D721Med (cell line): ENCODE measurements at places on chromosomes 6 and 20.

DNA sequence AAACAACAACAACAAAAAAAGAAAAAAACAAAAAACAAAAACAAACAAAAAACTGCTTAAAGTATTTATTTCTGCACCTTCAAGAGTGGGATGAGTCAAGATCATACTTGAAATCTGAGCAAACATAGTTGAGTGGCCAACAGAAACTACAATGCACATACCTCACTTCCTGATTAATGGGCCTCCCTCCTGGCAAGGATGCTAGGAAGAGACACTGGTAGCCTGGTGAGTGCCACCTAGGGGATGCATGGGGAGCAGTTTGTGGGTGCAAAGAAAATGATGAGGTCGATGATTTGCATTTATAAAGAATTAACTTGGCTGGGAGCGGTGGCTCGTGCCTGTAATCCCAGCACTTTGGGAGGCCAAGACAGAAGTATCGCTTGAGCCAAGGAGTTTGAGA is 808.1 kb downstream of the MAFB start:
- DNase-seq = no peak

DNA sequence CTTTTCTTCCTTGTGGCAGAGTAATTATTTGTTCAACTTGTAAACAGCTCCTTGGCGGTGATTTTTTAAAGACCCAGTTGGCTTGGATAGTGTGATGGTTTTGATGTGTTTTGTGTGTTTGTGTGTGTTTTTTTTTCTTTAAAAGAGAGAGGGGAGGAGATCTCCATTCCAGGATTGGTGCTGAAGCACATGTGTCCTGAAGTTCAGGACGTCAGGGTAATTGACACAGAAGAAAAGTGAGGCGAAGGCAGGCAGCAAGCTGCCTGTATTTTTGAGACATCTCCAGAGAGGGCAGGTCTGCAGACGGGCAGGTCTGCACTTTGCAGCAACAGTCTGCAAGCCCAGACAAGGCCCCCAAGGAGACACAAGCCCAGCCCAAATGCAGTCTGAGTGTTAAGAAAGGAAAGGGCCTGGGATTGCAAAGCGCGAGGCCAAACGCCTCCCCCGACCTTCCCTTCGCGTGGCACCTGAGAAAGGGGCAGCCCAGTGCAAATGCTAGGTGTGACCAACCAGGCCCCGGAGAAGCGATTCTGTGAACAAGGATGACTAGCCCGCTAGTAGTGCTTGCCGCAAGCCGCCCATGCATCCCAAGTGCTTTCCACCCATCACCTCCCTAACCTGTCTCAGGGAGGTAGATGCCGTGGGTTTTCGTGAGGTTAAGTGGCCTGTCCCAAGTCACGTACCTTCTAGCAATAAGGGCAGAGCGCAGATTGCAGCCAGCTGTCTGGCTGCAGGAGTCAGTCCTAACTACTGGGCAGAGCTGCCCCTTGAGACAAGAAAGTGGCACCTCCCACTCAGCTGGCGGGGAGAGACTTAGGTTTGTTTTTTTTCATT is 230.5 kb downstream of the ZMYND8 start:
- DNase-seq = no peak

DNA sequence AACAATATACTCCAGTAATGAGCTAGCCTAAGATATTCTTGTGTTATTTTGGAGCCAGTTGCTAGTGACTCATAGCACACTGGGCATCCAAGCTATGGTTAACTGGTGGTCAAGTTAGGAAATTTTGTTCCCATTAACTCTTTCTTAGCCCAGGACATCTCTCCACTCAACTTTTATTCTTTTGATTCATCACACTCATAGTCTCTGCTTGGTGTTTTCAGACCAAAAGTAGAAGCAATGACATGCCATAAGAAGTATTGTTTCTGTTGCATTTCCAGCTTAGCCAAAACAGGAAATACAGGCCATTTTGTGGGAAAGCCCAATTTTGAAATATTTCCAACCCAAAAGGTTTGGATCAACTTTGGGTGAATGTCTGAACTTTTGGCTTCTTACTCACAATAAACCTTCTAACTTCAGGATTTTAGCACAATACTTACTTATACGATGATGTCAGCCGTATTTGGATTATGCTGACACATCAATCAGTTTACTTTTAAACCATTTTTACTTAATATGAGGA is 31.6 kb upstream of the CCN2 start:
- DNase-seq = no peak

DNA sequence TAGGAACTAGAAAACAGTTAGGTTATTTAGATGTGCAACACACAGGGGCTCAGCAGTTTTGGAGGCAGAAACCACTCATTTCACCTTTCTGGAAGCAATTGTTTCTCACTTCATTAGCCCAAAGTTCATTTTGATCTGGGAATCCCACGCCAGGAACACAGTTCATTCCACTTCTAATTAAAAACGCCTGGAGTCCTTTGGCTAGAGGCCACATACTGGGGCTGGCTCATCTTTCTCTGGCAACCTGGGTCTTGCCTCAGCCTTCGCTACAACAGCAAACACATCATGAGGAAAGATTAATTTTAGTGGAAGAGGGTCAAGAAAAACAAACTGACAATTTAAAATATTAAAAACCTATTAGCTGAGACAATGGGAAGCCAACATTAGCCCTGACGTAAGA is 69.7 kb downstream of the RFPL4B start:
- DNase-seq = no peak

DNA sequence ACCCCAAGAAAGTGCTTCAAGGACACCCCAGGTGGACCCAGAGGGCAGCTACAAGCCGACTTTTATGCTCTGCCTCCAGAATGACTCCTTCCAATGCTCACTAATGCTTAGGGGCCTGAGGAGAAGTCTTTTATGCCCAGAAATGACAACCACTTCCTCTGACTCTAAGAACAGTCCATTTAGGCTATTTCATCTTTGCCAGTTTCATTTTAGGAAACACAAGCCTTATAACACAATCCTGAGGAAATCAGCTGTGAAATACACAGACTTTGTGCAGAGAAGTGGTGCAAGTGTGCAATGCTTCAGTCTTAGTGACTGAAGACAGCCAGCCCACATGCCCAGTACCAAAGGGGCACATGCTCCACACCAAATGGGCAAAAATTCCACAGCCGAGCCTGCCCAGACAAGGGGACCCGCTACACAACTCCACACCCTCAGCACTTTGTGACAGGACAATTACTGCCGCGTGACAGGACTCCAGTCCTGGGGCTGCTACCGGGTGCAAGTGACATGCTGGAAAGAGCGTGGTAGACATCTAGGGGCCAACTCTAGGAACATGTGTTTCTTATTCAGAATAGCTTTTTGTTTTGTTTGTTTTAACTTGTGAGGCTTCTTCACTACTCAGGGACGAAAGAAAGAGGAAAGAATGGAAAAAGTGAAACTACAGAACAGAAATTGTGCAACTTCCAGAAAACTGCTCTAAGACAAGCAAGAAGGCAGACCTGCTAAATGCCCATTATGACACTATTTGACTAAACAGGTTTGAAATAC is 28.2 kb upstream of the PLAGL1 start:
- no peak for DNase-seq

GRCh38 chr6:128599036-128599435 is 78.6 kb upstream of the PTPRK start:
- DNase-seq = no peak

GRCh38 chr6:116144605-116145004 is 18.7 kb upstream of the COL10A1 start:
- DNase-seq = no peak

DNA sequence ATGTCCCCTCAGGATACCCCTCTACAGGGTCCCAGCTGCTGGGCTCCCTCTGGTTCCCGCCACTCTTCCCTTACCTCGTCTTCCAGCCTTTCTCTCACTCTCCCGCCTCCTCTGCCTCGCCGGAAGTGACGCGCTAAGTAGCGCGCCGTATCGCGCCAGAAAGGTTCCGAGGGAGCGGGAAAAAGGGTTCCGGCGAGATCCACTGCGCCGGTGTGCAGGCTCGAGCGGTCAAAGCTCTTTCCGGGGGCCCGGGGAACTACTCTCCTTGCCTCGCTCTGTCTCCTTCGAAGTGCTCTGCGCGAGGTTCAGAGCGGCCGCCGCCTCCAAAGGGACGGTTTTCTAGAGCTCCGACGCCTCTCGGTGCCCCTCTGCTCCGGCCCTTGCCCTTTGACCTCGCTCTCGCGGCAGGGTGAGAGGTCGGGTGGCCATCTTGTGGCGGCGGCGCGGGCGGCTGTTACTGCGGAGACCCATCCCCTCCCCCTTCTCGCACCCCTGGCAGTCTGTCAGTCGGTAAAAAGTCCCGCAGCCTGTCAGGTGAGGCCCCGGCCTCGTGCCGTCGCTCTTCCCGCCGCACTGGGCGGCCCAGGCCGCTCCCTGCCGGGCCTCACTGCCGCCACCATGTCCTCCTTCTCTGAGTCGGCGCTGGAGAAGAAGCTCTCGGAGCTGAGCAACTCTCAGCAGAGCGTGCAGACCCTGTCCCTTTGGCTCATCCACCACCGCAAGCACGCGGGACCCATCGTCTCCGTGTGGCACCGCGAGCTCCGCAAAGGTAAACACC is at the start of the genes RPRD1B and TTI1:
Gene RPRD1B, plus strand, starts transcription at position 417 of the 778 bp plus-strand sequence. Its CDS starts 202 bp downstream, at position 619.
Gene TTI1, minus strand, starts transcription at position 127 of the 778 bp plus-strand sequence. CDS start 19,640 bp downstream, outside the sequence.
- peak; percentile 64 for DNase-seq

GRCh38 chr20:34215711-34216381 is 25.4 kb upstream of the ASIP start:
- DNase-seq = no peak

GRCh38 chr6:4402477-4402976 is 267.2 kb upstream of the ECI2 start:
- no peak for DNase-seq

DNA sequence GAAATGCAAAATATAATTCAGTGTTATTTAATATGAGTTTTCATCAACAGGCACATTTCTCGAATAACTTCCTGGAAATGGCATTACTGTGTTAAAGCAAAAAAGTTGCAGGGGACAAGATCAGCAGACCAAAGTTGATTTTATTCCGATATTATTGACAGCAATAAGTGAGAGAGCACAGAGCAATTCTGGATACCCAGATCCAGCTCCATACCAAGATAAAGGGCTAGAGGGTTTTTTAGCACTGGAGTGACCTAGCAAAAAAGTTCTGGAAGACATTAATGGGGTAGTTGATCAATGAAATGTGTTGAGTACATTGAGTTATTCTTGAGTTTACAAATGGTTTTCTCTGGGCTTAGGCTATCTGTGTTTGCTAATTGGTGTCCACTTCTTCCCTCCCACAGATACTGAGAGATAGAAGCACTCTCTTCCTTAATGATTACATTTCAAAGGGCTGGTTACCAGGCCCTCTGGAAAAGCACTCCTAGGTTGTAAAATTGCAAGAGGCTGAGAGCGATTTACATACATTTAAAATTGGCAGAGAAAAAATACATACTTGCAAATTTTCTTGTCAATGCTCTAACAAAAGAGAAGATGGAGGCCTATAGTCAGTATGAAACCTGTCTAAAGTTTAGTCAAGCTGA is 47.0 kb upstream of the MANEA start:
- DNase-seq = no peak

- no peak for DNase-seq
Observed at GRCh38 chr6:146813554-146813953, 214.8 kb downstream of the ADGB start.

- no peak for DNase-seq
Observed at GRCh38 chr6:105889902-105890301, 196.2 kb upstream of the PRDM1 start.
